IMR-90 (cell line): ENCODE measurements at places on chromosomes 5 and 9.
A peak's percentile ranks its signal among the peaks of the same experiment; 100 is the strongest.

GRCh38 chr9:2263665-2264064 is 248.5 kb downstream of the SMARCA2 start:
- H3K4me3 ChIP-seq: no peak overlapping the region
- peaks cover 8% of the 10 kb centered on the region for H3K27me3 ChIP-seq
- H3K27ac ChIP-seq: no peak overlapping the region
- DNase-seq: no peak
- no peaks in the 10 kb centered on the region for H3K36me3 ChIP-seq

GRCh38 chr9:137726764-137727163 is 108.0 kb downstream of the EHMT1 start:
- H3K27ac ChIP-seq: no peak overlapping the region
- peaks cover 6% of the 10 kb centered on the region; the same call in 1 of the 2 replicates for H3K4me1 ChIP-seq
- H3K36me3 ChIP-seq: peaks cover 26% of the 10 kb centered on the region
- H3K27me3 ChIP-seq: no peaks in the 10 kb centered on the region

- no peak overlapping the region for H3K27ac ChIP-seq
- H3K4me3 ChIP-seq: no peak overlapping the region
- H3K27me3 ChIP-seq: 0 out of 2 replicates have a peak, but pooled peaks cover 3% of the 10 kb centered on the region
Measured at GRCh38 chr5:125558466-125558865, 812.0 kb upstream of the ZNF608 start.

- no peaks in the 10 kb centered on the region for H3K27me3 ChIP-seq
- no peaks in the 10 kb centered on the region for H3K36me3 ChIP-seq
- no peak overlapping the region for H3K4me3 ChIP-seq
- H3K4me1 ChIP-seq: peaks cover 8% of the 10 kb centered on the region
- H3K27ac ChIP-seq: no peak overlapping the region
Measured at GRCh38 chr9:806285-807156, 35.0 kb upstream of the DMRT1 start.

DNA sequence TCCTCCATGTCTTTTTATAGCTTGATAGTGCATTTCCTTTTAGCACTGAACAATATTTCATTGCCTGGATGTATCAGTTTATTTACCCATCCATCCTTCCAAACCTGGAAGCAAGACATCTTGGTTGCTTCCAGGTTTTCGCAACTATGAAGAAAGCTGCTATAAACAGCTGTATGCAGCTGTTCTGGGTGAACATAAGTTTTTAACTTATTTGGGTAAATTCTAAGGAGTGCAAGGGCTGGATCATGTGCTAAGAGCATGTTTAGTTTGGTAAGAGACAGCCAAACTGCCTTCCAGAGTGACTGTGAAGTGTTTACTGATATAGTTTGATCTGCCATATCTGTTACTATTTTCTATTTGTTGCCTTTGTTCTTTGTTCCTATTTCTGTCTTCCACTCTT is 58.5 kb downstream of the CSF2 start:
- H3K4me1 ChIP-seq: no peaks in the 10 kb centered on the region
- H3K27me3 ChIP-seq: peaks cover 4% of the 10 kb centered on the region; the same call in 1 of the 2 replicates
- no peak overlapping the region for H3K27ac ChIP-seq
- DNase-seq: no peak
- no peak overlapping the region for H3K4me3 ChIP-seq
- no peaks in the 10 kb centered on the region for H3K36me3 ChIP-seq

- H3K36me3 ChIP-seq: no peaks in the 10 kb centered on the region
- no peak overlapping the region for H3K27ac ChIP-seq
- peaks cover 2% of the 10 kb centered on the region; the same call in 1 of the 2 replicates for H3K4me1 ChIP-seq
- no peak for DNase-seq
- H3K4me3 ChIP-seq: 0 out of 2 replicates have a peak overlapping the region, but pooled peaks have one; percentile 79
- H3K27me3 ChIP-seq: no peaks in the 10 kb centered on the region
Measured at GRCh38 chr9:2624051-2624682, 2.6 kb downstream of the VLDLR start.

- H3K36me3 ChIP-seq: peaks cover 9% of the 10 kb centered on the region
- H3K4me3 ChIP-seq: no peak overlapping the region
- H3K27me3 ChIP-seq: no peaks in the 10 kb centered on the region
- peak overlapping the region; percentile 82 for H3K27ac ChIP-seq
Measured at GRCh38 chr5:151741678-151742423, 16.6 kb downstream of the ATOX1 start.

- H3K4me3 ChIP-seq: no peak overlapping the region
- H3K36me3 ChIP-seq: no peaks in the 10 kb centered on the region
- no peak for DNase-seq
- no peaks in the 10 kb centered on the region for H3K27me3 ChIP-seq
- H3K27ac ChIP-seq: no peak overlapping the region
- 0 out of 2 replicates have a peak, but pooled peaks cover 1% of the 10 kb centered on the region for H3K4me1 ChIP-seq
Measured at GRCh38 chr5:175021321-175021720, 296.9 kb downstream of the MSX2 start.

GRCh38 chr9:17967731-17968130 is 388.9 kb downstream of the SH3GL2 start:
- H3K4me3 ChIP-seq: no peak overlapping the region
- H3K27me3 ChIP-seq: no peaks in the 10 kb centered on the region
- no peaks in the 10 kb centered on the region for H3K4me1 ChIP-seq
- H3K36me3 ChIP-seq: no peaks in the 10 kb centered on the region

- H3K4me3 ChIP-seq: no peak overlapping the region
- H3K36me3 ChIP-seq: no peaks in the 10 kb centered on the region
- DNase-seq: no peak
- no peak overlapping the region for H3K27ac ChIP-seq
- H3K27me3 ChIP-seq: no peaks in the 10 kb centered on the region
Measured at GRCh38 chr5:123448017-123448617, 24.9 kb upstream of the CEP120 start.

GRCh38 chr9:109934136-109934856 is 154.3 kb downstream of the PALM2AKAP2 start:
- no peak overlapping the region for H3K4me3 ChIP-seq
- no peaks in the 10 kb centered on the region for H3K27me3 ChIP-seq
- H3K4me1 ChIP-seq: peaks cover 5% of the 10 kb centered on the region
- peak overlapping the region; percentile 34; the same call in 1 of the 2 replicates for H3K27ac ChIP-seq
- no peak for DNase-seq

GRCh38 chr9:130824643-130825350 is 10.3 kb upstream of the ABL1 start:
- H3K27ac ChIP-seq: peak overlapping the region; percentile 96
- no peak overlapping the region; the same call in 1 of the 2 replicates for H3K4me3 ChIP-seq
- no peaks in the 10 kb centered on the region for H3K27me3 ChIP-seq
- H3K36me3 ChIP-seq: no peaks in the 10 kb centered on the region

DNA sequence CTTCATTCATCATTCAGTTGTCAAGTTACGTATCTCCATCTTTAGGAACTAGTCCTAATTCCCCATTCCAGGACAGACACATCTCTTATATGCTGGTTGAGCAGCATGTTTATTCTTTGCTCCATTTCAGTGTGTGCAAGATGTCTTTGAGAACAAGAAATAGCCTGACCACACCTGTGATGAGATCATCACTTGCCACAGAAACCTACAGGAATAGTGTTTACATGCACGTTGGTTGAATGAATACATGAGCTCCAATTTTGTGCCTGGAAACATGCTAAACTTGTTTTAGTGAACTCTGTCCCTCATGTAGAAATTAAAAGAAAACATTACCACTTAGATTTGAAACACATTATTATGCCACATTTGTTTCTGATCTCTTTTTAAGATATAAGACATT is 489.1 kb downstream of the CDH18 start:
- no peak overlapping the region for H3K27ac ChIP-seq
- no peaks in the 10 kb centered on the region for H3K4me1 ChIP-seq
- H3K36me3 ChIP-seq: no peaks in the 10 kb centered on the region
- no peak for DNase-seq

DNA sequence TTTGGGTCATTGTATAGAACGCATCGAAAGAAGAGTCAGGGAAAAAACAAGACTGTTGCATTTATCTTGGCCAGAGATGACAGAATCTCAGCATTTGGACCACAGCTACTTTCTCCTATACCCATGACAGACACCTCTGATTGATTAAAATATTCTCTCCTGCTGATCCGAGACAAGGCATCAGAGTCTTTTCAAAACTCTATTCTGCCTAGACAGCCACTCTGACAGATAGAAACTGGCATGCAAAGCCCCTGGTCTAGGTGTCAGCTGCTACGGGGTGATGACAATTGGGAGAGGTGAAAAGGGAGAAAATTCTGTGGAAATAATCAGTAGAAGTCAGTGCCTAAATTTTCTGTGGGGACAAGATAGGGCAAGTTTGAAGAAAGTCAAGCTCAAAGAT is 152.2 kb downstream of the PIK3R1 start:
- no peak overlapping the region for H3K4me3 ChIP-seq
- no peak overlapping the region for H3K27ac ChIP-seq
- DNase-seq: no peak

GRCh38 chr5:170640731-170641588 is 137.1 kb downstream of the KCNIP1 start:
- no peak for DNase-seq
- H3K36me3 ChIP-seq: no peaks in the 10 kb centered on the region
- H3K4me1 ChIP-seq: no peaks in the 10 kb centered on the region
- H3K27me3 ChIP-seq: peaks cover 1% of the 10 kb centered on the region; the same call in 1 of the 2 replicates
- H3K27ac ChIP-seq: no peak overlapping the region

DNA sequence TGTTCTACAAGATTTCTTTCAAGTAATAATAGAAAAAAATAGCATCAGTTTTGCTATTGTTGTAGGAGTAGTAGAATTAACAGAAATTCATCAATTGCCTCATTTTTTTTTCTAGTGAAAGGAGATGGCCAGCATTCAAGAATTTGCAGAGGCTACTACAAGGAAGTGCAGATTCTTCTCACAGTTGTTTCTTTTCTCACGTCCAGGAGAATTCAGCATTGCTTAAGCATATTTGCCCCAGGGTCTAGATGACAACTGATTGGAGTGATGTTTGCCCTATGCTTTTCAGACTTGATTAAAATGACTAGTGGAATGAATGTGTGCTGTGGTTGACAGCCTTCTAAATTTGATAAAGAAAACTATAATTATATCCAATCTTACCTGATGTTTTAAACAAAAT is 46.6 kb upstream of the SLC12A2 start:
- no peak overlapping the region for H3K4me3 ChIP-seq
- H3K27ac ChIP-seq: no peak overlapping the region
- DNase-seq: peak; percentile 11
- H3K4me1 ChIP-seq: no peaks in the 10 kb centered on the region; the same call in 1 of the 2 replicates
- H3K36me3 ChIP-seq: no peaks in the 10 kb centered on the region
- H3K27me3 ChIP-seq: no peaks in the 10 kb centered on the region

- DNase-seq: no peak
- H3K4me3 ChIP-seq: no peak overlapping the region
- H3K27me3 ChIP-seq: no peaks in the 10 kb centered on the region
- no peak overlapping the region for H3K27ac ChIP-seq
- H3K4me1 ChIP-seq: no peaks in the 10 kb centered on the region
Measured at GRCh38 chr5:40428815-40429214, 250.9 kb upstream of the PTGER4 start.

DNA sequence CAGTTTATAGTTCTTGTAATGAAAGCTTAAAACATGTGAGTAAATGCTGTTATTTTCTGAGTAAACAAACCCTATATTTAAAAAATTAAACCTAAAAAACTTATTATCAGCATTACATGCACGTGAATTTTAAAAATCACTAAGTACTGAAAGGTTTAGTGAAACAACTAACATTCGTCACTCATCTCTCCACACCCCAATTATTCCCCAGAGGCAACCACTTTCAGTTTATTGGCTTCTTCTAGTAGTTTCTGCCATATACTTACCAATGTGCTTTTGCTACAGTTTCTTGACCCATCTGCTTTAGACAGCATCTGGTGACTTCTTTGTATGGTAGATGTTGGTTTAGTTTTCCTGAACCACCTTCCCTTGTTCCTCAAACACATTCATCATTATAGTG is 58.1 kb downstream of the ANGPTL2 start:
- no peaks in the 10 kb centered on the region for H3K27me3 ChIP-seq
- H3K4me1 ChIP-seq: peaks cover 12% of the 10 kb centered on the region
- no peak overlapping the region for H3K27ac ChIP-seq
- H3K4me3 ChIP-seq: no peak overlapping the region
- DNase-seq: no peak

- no peaks in the 10 kb centered on the region for H3K27me3 ChIP-seq
- H3K36me3 ChIP-seq: no peaks in the 10 kb centered on the region
- H3K4me1 ChIP-seq: peaks cover 2% of the 10 kb centered on the region; the same call in 1 of the 2 replicates
- H3K27ac ChIP-seq: no peak overlapping the region
- H3K4me3 ChIP-seq: no peak overlapping the region
- DNase-seq: peak; percentile 51
Measured at GRCh38 chr9:68507130-68507805, 33.4 kb downstream of the TMEM252 start.

DNA sequence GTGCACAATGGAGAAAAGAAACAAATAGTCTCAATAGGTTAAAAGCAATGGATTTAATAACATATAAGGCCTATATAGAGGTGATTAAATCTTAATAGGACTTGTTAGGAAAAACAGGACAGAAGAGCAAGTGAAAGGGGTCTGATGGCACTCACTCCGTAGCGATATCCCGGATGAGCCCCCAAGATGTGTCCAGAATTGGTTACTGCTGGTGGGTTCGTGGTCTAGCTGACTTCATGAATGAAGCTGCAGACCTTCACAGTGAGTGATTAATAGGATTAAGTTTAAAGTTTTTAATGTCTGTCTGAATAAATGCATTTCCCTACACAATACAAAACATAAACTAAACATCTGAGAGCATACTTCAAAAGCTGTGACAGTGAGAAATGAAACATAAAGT is 110.4 kb upstream of the FAM174A start:
- no peak overlapping the region for H3K4me3 ChIP-seq
- H3K27ac ChIP-seq: no peak overlapping the region
- DNase-seq: no peak
- H3K27me3 ChIP-seq: no peaks in the 10 kb centered on the region

GRCh38 chr9:113645227-113645977 is 181.9 kb downstream of the RGS3 start:
- no peaks in the 10 kb centered on the region for H3K36me3 ChIP-seq
- no peak for DNase-seq
- no peak overlapping the region for H3K27ac ChIP-seq
- peaks cover 7% of the 10 kb centered on the region for H3K4me1 ChIP-seq

- H3K4me1 ChIP-seq: no peaks in the 10 kb centered on the region
- H3K27ac ChIP-seq: no peak overlapping the region
- no peak for DNase-seq
Measured at GRCh38 chr5:59597690-59598546, 295.6 kb downstream of the PDE4D start.

DNA sequence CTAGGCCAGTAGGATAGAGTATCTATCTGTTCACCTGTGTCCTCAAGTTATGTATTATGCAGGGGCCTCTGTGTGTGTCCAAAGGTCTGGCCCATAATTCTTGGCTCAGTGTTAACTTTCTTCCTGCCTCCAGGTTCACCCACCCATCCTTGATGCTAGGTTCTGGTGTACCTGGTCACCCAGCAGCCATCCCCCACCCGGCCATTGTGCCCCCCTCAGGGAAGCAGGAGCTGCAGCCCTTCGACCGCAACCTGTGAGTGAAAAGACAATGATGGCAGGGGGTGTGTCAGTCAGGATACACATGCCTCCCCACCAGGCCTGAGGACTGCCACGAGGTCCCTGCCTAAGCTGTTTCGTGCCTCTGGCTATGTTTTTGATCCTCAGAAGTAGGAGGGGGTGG is 27.6 kb downstream of the TCF7 start:
- no peak overlapping the region for H3K27ac ChIP-seq
- H3K27me3 ChIP-seq: no peaks in the 10 kb centered on the region
- DNase-seq: no peak
- H3K4me1 ChIP-seq: peaks cover 20% of the 10 kb centered on the region
- peaks cover 44% of the 10 kb centered on the region for H3K36me3 ChIP-seq

GRCh38 chr9:5301544-5301943 is 3.0 kb downstream of the RLN2 start:
- H3K27ac ChIP-seq: no peak overlapping the region
- no peak for DNase-seq
- H3K4me3 ChIP-seq: no peak overlapping the region
- H3K27me3 ChIP-seq: peaks cover 6% of the 10 kb centered on the region
- H3K36me3 ChIP-seq: no peaks in the 10 kb centered on the region

- no peak overlapping the region for H3K4me3 ChIP-seq
- no peak overlapping the region for H3K27ac ChIP-seq
- no peaks in the 10 kb centered on the region for H3K4me1 ChIP-seq
- H3K27me3 ChIP-seq: no peaks in the 10 kb centered on the region
Measured at GRCh38 chr5:40089269-40089668, 590.4 kb upstream of the PTGER4 start.
